AML-193 (cell line): ENCODE measurements at places on chromosomes 6 and 20.

DNA sequence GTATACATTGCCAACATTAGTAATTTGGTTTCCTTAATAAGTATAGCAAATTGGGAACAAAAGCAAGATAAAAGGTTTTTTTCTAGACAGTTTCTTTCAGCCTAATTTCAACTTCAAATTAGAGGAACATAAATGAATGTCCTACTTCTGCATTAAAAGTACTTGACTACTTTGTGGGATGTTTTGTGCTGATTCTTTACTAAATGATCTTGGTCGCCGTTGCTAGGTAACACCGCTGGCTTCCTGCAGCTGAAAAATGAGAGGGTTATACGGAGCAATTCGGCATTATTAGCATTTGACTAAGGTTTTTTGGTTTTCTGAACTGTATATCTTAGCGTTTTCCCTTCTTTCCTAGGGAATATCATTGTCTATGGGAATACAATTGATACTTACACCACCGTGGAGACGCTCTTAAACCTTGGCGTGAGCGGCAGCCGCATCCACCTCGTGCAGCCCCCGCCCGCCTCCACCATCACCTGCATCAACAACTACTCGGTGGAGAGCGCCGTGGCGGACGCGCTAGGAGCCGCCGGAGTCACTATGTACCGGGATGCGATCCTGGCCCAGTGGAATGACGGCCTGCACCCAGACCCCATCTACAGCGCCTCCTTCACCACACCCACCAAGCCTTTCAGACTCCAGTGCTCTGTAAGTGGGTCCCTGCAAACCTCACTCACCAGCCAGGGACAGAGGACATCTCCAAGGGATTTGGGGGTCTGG lies 90.9 kb upstream of the INSM1 start:
- DNase-seq, result no peak

GRCh38 chr20:9177278-9177677 lies 108.4 kb downstream of the PLCB4 start:
- DNase-seq, result no peak

DNA sequence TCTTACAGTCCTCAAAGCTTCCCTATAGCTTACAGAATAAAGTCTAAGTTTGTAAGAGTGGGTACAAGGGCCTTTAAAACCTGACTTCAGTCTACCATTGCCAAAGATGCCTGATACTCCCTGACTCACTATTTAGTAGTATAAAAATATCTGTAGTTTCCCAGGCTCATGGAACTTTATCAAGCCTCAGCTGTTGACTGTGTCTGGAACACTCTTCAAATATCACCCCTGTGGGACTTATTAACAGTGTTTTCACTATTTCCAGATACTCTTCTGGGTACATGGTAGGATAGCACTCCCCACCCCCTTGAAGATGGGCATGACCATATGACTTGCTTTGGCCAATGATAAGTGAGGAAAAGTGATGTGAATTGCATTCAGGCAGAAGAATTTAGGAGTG lies 105.3 kb upstream of the TENT5A start:
- no peak for DNase-seq

DNA sequence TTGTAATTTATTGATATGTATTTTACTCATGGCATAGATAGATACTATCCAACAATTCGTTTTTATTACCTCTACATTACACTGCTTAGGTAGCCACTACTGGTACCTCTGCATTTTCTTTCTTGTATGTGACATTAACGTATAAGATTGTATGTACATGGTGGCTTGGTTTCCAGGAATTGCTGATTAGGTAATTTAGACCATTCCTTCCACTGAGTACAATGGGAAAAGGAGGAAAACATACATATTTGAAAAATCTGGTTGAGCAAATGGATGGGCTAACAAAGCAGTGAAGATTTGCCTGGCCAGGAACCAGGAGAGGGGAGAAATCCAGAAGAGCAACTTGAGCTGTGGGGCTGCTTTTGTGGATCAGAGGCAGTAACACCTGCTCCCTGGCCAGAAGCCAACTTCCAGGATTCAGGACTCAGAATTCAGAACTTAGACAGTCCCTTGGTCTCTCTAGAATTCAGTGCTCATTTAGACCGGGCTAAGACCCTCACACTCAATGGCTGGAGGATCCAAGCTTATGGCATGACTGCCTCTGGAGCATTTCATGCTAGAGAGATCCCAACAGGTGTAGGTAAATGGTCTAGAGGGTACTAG lies 17.9 kb upstream of the MICB start:
- no peak for DNase-seq

- no peak for DNase-seq
Observed at GRCh38 chr6:145372671-145373151, 362.6 kb downstream of the EPM2A start.

- DNase-seq, result no peak
Observed at GRCh38 chr6:12393100-12393499, 102.9 kb downstream of the EDN1 start.

DNA sequence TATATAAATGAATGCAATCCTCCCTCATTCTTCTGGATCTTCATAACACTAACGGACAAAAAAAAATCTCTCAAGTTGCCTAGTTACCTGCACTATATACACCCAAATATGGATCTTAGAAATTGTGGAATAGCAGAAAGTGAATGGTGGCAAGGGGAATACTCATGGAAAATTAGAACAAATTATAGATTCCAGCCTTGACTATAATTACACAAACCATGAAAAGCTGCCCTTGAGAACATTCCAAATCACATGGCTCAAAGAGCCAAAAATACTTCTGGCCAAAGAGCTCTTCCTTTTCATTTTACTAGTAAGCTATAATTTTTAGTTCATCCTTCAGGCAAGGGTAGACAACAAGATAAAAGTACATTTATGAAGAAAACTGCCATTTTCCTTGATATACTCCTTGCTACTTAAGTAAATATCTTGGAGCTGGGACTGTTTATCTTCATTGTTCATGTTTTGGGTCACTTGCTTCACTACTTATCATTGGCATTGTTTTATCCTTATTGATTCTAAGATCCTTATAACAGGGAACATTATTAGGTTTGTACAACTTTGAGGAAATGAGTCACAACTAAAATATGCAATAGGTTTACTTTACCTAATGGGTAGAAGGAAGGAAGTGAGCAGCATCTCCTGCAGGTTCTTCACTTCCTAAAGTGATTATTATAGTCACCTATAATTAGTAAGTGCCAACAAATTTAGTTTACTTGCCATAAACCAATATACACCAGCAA lies 6.4 kb upstream of the MTRES1 start:
- DNase-seq, result no peak

- DNase-seq, result peak; percentile 24
Observed at GRCh38 chr20:49888212-49889000, 26.9 kb downstream of the SPATA2 start.

DNA sequence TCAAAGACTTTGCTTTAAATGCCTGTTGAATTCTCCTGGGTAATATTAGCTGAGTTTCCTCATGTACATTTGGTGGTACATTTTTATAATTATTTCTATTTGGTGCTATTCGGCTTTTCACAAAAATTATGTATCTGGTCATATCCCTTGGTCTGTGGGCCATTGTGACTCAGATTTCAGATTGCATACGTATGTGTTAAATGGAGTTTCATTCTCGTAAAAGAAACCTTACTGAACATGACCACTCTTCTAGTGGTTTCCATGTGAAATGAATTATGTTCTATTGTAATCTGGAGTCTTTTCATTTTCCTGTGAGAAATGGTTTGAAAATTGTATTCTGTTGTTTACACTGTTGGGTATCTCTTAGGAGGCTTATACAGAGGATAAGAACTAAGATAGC lies 386.2 kb upstream of the FLRT3 start:
- DNase-seq, result no peak

GRCh38 chr6:106974336-106974998 lies at the start of gene CD24:
Gene CD24, minus strand, starts transcription at chr6:106974729. Its CDS starts 83 bp downstream, at chr6:106974646.
- no peak for DNase-seq

- DNase-seq, result no peak
Observed at GRCh38 chr20:16062661-16063581, 510.3 kb downstream of the KIF16B start.

GRCh38 chr6:3270258-3270657 lies 11.5 kb downstream of the PSMG4 start:
- DNase-seq, result no peak

DNA sequence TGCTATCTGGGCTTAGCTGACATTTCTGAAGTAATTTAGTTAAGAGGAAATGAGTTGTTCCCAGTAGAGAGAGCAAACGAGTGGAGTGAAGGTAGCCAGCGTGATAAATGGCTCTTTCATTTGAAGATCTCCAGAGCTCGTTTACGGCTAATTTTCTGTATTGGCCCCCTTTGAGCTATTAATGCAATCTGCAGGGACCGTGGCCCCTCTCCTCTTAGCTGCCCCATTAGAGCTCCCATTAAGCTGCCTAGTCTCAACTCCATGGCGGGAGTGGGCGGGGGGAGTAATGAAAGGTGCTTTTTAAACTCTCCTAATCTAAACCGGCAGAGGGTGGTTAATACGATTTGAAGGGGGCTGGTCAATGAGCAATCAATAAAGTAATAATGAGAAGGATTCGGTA lies 12.5 kb downstream of the TFAP2B start:
- no peak for DNase-seq

DNA sequence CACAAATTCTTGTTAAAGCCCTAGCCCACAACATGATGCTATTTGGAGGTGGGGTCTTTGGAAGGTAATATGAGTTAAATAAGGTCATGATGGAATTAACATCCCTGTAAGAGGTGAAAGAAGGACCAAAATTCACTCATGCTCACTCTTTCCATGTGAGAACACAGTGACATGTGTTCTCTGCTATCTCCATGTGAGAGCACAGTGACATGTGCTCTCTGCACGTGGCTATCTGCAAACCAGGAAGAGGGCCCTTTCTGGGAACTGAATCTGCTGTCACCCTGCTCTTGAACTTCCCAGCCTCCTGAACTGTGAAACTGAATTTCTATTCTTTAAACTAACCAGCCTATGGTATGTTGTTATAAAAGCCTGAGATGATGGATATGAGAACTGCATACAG lies 1159.4 kb upstream of the ADGRB3 start:
- no peak for DNase-seq

DNA sequence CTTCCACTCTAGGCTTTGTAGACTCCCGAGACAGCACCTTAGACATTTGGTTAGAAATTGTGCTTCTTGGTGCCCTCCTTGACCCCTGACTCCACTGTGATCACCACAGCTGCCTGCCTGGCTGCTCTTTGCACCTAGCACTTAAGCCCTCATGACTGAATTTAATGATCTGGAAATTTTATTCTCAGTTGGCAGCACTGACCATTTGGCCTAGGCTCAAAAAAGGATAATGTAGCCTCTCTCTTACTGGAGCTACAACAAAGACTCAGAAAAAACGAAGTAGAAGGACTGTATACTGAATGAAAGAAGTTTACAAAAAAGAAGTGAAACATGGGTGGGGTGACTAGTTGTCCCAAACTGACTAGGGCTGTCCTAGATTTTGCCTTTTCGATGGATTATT lies 11.3 kb upstream of the ABRACL start:
- no peak for DNase-seq

GRCh38 chr6:7468382-7469081 lies 72.9 kb upstream of the DSP start:
- DNase-seq, result peak; percentile 60

DNA sequence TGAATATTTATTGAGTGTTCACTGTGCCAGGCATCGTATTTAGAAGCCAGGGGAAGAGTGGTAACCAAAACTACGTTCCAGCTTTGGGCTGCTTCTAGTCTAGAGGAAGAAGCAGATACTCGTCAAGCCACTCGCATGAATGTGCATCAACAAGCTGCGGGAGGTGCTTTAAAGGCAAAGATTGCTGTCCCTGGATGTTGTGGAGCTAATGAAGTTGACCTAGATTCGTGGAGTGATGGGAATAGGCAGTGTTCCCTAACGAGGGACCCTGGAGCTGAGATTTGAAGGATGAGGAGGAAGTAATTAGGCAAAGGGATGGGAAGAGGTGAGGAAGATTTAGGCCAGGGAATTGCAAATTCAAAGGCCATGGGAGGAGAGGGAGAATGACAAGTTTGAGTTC lies 118.9 kb downstream of the TMEM170B start:
- no peak for DNase-seq
